ENCODE measurements at places on chromosomes 11 and 22.

DNA sequence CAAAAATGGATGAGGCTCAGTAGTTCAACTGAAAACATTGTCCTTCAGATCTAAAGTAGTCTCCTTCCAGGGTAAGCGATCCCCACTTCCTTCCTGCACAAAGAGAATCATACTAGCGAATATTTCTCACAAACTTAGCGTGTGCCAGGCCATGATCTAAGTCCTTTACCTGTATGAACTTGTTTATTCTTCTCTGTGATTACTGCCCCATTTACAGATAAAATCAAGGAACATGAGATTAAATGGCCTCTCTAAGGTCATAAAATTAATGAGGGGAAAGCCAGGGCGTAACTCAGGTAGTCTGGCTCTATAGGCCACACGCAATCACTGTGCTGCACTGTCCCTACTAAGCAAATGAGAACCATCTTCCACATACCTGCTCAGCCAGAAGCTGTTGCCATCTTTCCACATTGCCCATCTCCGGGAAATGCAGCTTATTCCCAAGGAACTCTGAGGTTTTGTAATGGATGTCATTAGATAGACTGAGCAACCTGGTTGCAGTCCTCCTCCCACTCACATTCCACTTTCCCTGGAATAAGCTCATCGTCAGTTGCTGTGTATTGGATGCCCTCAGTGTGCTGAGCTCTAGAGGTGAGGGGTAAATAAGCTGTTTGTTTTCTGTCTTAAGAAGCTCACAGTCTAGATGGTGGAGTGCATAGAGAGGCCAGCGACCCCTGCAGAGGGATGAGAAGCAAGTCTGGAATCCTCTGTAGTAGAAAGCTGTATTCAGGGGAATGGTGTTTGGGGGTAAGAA is 146.3 kb downstream of the SNX19 start:
- no peak for DNase-seq

DNA sequence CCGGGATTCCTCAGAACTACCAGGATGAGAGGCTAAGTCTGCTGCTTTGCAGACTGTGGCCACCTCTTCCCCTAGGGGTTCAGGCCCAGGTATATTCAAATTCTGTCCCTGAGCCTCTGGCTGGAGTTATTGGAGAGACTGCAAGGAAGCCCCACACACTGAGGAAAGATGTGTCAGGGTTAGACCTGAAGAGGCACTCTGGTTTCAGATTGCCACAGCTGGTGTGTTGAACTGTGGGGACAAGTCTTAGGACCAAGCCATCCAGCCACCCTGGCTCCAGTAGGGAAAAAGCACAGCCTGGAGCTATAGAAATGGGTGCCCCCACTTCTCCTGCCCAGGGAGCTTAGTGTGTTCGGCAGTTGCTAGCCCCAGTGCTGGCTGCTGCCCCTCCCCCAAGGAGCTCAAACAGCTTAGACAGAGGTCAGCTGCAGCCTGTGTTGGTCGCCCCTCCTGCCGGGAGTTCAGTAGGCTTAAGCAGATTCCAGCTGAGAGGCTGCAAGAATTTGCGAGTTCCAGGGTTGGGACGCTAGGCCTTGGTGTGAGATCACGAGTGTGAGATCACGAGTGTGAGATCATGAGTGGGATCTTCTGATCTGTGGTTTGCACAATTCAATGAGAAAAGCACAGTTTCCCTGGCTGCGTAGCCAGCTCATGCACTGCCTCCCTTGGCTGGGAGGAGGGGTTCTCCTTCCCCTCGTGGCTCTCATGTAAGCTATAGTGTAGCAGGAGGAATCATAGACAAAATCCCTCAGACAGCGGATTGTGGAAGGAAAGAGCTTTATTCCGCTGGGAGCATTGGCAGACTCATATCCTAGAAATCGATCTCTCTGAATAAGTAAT is 552.1 kb upstream of the CHORDC1 start:
- DNase-seq = no peak

- DNase-seq = no peak
Observed at GRCh38 chr22:21641417-21641788, 699 bp upstream of the SDF2L1 start.

GRCh38 chr11:103544874-103545273 is 435.6 kb downstream of the DYNC2H1 start:
- no peak for DNase-seq

DNA sequence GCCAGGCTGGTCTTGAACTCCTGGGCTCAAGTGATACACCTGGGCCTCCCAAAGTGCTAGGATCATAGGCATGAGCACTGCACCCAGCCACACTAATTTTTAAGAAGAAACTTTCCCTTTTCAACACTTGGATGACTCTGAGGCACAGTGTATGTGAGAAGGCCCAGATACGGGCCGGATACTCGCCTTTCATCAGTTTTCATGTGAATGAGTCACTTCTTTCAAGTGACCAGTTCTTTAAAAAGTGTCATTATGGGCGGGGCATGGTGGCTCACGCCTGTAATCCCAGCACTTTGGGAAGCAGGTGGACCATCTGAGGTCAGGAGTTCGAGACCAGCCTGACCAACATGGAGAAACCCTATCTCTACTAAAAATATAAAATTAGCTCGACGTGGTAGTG is 120.8 kb downstream of the CTTN start:
- DNase-seq = no peak

DNA sequence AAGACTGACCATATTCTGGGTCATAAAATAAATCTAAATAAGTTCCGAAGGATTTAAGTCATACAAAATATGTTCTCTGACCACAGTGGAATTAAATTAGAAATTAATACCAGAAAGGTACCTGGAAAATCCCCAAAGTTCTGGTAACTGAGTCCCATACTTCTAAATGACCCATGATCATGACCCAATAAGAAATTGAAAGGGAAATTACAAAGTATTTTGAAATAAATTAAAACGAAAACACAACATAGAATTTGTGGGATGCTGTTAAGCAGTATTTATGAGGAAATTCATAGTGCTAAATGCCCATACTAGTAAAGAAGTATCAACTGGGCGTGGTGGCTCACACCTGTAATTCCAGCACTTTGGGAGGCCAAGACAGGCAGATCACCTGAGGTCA is 23.4 kb upstream of the IL10RA start:
- no peak for DNase-seq

DNA sequence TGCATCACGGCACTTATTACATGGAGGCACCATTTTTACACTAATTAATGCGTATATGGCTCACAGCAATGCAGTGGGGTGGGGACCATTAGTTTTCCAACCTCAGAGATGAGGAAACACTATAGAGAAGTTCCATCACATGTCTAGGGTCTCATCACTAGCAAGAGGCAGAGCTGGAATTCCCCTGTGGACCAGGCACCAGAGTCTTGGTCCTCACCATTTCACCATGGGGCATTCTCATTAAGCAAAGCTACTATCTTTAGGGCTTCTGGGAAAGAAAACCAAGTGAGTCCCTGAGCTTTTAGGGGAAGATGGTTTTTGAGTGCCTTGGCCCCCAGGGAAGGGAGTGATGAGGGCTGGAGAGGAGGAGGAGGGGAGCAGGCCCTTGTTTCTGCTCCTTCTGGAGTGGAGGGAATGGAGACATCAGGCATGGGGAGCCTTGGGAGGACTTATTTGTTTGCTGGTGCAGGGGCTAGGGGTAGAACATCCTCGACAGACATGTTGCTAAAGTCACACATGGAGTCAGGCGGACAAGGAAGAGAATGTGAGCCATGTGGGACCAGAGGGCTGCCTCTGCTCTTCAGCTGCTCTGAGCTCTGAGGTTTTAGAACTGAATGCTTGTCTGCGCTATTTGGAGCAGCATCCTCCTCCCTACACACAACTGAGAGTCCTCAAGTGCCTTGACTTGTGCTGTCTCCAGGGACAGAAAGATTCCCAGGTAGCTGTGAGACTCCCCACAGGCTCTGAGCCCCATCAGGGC is 40.3 kb upstream of the ZBED5 start:
- no peak for DNase-seq

DNA sequence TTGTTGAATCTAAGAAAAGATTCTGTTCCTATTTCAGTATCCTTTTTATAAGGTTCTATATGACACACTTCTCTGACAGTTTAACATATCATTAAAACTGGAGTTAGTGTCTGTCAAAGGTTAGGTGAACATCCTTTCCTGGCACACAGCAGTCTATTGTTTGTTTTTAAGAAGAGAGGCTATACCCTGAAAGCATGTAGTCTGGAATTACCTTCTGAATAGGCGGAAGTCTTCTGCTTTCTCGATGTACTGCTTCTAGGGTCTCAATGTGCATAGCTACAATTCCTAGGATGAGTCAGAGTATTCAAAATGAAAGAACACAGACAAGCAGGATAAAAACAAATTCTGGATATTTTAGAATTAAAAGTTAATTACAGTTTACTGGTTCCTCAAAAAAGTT is 188.6 kb downstream of the SWAP70 start:
- no peak for DNase-seq

- DNase-seq = no peak
Observed at GRCh38 chr11:65132988-65133700, 1.2 kb downstream of the SYVN1 start.

GRCh38 chr22:19168088-19168890 is 10.2 kb downstream of the SLC25A1 start:
- no peak for DNase-seq

- no peak for DNase-seq
Observed at GRCh38 chr11:29153078-29153477, 863.8 kb downstream of the KCNA4 start.

DNA sequence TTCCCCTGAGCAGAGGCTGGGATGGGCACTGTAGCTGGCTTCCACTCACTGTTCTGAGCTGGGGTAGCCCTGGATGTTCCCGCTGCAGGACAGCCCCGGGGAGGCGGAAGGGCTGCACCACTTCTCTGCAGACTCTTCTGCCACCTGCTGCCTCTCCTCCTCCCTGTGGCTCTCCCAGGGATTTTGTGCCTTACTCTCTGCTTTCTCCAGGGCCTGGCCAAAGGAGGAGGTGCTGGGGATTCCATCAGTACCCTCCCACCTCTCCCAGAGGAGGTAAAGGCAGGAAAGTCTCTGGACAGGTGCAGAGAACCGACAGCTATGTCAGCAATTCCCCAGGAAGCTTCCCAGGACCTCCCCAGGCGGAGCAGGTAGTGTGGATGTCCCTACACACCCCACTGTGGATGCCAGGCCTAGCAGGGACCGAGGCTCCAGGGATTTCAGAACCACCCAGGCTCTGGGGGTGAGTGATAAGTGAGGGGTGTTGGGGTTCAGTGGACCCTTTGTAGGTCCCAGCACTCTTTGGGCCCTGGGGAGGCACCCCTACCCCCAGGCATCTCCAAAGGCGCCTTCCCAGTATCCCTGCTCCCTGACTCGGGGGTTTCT is 11.3 kb downstream of the DUSP8 start:
- DNase-seq = peak; percentile 10

DNA sequence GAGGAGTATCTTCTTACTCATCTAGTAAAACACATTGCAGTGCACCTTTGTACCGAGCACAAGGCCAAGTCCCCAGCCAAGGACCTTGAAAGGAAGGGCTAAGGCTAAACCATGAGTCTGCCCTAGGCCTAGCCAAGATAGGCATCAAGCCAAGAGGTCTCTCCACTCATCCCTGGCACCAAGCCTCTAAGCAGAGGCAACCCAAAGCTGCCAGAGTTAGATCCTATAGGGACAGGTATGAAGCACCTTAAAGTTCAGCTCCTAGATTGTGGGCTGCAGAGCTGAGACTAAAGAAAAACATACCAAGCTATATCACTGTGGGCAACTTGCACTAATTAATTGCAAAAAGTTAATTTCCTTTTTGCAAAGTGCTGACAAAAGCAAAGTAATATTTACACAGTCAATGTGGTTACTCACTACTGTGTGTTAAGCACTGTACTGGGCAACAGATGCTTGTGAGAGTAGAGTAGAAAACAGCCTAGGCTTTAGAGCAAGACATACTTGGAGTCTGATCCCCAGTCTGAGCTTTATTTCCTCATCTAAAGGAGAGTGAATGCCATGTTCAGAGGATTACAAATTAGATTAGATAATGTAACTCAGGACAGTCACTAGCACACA is 7.2 kb downstream of the COA4 start:
- DNase-seq = no peak
